ENCODE measurements at places on chromosomes 2 and 18.

GRCh38 chr18:25895518-25895917 is 194.9 kb downstream of the SS18 start:
- DNase-seq: no peak

- DNase-seq: no peak
Observed at GRCh38 chr2:71330585-71331330, 824 bp upstream of the ZNF638 start.

DNA sequence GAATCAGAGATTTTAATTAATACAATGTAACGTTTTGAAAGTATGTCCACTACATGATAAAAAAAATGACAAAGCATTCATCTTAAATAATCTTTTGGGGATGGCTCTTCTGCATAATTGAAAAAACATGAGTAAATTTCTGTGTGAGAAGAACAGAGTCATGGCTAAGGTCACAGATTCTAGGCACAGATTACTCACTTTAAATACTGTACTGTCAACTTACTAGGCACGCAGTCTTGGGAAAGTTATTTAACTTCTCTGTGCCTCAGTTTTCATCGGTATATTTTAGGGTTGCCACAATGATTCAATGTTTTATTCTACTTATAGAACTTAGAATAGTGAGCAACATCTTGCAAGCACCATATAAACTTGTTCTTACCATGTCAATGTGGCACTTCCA is 49.2 kb downstream of the TMEFF2 start:
- DNase-seq: no peak

- DNase-seq: no peak
Observed at GRCh38 chr2:156215656-156216055, 116.9 kb downstream of the NR4A2 start.

DNA sequence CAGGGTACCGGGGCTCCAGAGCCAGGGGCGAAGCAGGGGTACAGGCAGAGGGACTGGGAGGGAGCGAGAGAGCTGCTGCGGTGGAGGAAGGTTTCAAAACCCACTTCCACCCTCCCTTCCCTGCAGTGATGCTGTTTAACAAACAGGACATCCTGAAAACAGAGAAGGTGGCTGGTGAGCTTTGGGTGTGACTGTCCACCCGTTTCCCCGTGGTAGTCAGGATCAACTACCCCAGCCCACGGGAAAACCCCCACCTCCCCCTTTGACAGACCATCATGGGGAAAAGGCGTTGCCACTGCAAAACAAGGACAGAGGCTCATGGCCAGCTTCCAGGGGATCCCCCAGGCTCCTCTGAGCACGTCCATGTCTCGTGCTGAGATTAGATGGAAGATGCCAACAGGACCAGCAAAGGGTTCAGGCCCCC is 12.9 kb downstream of the TMEM185B start:
- DNase-seq: no peak

DNA sequence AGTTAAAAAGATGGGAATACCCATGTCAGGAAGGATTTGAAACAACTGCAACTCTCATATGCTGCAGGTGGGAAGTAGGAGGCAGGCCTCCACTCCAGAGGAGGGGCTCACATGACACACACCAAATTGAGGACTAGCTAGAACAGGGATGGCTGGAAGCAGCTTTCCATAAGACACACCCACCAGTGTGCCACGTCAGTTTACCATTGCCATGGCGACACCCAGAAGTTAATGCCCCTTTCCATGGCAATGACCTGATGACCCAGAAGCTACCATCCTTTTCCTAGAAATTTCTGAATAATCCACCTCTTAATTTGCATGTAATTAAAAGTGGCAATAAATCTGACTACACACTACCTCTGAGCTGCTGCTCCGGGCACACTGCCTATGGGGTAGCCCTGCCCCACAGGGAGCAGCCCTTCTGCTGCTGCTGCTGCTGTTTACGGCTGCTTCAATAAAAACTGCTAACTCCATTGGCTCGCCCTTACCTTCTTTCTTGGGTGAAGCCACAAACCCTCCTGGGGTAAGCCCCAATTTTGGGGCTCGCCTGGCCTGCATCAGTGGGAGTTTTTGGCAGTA is 89.4 kb downstream of the RRM2 start:
- no peak for DNase-seq

GRCh38 chr2:111716905-111717775 is 166.9 kb downstream of the ANAPC1 start:
- no peak for DNase-seq

GRCh38 chr18:5948237-5948636 is 52.9 kb upstream of the TMEM200C start:
- DNase-seq: no peak

GRCh38 chr18:32310774-32311173 is 120.9 kb downstream of the MEP1B start:
- no peak for DNase-seq

- DNase-seq: no peak
Observed at GRCh38 chr2:37855283-37856041, 69.6 kb upstream of the RMDN2 start.

DNA sequence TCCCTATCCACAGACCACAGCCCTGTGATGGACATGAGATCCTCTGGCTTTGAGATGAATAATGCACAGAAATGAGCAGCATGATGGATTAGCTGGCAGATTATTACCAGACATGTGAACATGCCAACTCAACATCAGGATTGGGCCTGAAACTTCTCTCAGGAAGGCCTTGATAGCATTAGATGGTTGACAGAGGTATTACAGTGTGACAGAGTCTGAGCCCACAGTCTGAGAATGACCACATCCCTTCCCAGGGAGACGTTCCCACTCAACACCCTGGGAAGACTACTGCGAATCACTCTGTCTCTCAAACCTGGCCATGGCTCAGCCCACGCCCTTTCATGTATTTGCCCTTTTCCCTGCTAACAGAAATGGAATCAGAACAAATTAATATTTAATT is 66.9 kb downstream of the BCL11A start:
- DNase-seq: no peak

DNA sequence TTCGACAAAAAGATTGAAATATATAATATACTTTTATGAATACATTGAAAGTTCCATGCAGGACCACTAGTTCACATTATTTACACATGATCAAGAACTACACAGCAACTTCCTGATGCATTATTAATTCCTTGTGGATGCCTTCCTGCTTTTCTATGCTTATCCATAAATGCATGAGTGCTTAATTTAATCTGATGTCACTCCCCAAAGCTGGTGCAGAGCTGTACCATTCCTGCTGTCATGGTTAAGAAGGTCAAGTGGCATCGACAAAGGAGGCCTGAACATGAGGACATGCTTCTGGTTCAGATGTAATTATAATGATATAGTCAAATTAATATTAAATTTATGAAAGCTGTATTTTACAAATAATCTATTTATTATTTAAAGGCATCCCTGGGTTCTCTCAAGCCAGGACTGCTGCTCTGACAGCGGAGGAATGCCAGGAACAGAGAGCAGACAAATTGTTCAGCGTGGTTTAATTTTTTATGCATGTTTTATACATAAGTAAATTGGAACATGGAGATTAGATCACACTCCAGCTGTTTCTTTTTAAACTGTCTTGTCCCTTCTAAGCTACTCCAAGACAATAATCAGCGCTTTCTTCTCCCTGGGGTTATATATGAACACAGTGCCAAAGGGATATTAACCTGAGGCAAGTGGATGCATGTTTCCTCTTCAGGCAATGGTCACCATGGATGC is 307.3 kb upstream of the CNTNAP5 start:
- no peak for DNase-seq

DNA sequence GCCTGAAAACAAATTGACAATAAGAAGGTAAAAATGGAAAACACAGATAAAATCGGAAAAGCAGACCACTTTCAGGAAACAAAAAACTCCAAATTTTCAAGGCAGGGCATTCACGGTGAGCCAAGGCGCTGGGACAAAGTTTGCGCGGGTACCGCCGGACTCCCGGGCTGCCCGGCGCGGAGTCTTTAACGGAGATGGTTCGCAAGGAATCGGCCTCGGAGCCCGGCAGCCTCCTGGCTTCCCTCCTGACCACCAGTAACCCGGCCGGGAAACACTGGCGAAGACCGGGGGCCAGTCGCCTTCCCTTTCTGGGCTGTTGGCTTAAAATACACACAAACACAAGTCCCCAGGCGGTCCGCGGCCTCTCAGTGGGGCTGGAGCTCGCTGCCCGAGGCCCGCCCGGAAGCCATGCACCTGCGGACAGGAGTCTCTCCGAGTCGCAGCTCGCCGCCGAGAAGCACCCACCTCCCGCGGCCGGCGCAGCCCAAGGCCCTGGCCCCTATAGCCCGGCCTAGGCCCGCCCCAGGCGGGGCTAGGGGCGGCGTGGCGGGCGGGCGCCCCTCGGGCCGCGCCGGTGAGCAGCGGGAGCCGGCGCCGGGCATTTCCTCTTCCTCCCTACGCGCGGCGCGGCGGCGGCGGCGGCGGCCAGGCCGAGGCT is 622 bp upstream of the KCMF1 start:
- peak; percentile 68 for DNase-seq

DNA sequence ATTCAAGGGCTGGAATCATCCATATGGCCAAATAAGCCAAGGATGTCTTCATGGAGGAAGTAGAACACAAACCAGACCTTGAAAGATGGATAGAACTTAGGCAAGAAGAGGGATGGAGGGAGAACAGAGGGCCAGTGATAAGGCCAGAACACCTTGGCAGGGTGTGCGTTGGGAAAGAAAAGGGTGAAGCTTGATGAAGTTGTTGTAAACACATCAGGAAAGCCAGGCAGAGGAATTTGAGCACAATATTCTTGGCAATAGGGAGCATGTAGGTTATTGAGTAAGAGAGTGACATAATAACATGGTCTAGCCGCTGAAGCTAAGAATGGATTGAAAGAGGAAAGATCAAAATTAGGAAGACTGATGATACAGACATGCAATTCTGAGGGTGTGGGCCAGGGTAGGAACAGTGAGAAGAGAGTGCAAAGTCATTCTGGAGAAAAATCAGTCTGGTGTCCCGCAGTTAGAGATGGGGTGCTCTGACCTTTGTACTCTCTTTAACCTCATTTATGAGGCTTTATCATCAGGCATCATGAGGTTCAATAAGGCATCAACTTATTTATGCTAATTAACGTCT is 41.0 kb downstream of the SLC14A2 start:
- no peak for DNase-seq

DNA sequence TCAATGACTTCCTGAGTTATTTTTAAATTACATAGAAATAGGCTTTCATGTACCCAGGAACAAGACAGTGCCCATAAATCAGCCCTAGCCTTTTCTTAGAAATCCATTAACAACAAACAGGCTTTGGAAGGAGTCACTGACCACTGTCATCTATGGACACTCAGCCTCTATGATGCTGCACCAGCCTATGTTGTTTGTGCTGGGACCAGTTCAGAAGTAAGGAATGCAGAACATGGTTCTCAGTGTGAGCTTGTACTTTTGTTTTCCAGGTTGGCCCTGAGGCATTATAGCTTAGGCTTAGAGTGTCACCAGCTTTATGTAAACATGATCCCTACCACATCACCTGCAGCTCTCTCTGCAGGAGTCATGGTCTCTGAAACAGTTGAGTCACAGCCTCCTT is 335.7 kb upstream of the CDH7 start:
- no peak for DNase-seq

DNA sequence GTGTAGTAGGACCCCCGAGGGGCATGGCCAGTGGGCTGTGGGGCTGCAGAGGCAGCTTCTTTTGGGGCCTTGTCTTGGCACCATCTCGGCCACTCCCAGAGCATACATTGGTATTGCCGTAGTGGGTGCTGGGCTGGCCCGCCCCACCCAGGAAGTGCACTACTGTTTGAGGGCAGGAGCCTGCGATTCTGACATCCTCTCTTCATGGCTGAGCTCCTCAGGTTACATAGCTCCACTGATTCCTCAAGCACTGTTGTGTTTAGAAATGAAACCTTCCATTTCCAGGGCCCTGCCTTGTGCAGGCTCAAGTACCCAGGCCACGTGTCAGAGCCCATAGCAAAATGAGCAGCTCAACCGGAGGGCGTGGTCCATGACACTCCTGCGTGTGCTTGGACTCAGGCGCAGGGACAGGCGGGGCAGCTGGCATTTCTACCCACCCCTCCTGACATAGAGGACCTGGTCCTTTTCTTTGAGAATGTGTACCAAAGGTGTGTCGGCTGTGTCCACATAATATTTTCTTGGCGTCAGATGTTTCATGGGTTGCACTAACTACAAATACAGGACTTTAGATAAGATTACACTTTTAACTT is 67.9 kb downstream of the DGKD start:
- DNase-seq: no peak

GRCh38 chr2:39942950-39943349 is 163.9 kb upstream of the THUMPD2 start:
- no peak for DNase-seq

- DNase-seq: no peak
Observed at GRCh38 chr2:196449083-196449482, 190.4 kb upstream of the CCDC150 start.

GRCh38 chr2:176914371-176914770 is 298.2 kb upstream of the HNRNPA3 start:
- no peak for DNase-seq

GRCh38 chr18:9209279-9209678 is 72.7 kb downstream of the ANKRD12 start:
- DNase-seq: no peak

GRCh38 chr2:137155356-137156104 is 390.2 kb downstream of the THSD7B start:
- DNase-seq: no peak

DNA sequence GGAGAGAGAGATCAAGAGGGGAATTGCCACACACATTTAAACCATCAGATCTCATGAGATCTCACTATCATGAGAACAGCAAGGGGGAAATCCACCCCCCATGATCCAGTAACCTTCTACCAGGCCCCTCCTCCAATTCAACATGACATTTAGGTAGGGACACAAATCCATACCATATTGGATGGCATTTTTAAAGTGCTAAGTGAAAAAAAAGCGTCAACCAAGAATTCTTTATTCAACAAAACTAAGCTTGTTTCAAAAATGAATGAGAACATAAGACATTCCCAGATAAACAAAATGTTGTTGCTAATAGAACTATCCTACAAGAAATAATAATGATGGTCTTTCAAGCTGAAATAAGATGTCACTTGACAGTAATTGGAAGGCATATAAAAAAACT is 626.2 kb upstream of the LRRTM1 start:
- no peak for DNase-seq

DNA sequence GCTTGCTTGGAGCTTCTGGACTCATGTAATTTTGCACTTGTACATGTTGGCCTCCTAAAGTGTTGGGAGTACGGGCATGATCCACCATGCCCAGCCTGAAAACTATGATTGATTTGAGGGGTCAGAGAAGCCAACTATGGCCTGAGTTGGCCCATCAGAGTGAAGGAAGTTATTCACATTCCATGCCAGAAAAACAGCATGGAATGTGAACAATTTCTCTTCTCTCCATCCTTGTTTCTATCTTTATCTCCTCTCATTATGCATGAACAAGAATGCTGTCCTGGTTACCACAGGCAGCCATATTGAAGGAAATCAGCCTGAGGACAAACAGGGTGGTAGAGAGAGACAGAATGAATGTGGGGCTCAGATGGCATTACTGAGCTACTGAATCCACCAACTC is 3.5 kb upstream of the CD226 start:
- DNase-seq: no peak

DNA sequence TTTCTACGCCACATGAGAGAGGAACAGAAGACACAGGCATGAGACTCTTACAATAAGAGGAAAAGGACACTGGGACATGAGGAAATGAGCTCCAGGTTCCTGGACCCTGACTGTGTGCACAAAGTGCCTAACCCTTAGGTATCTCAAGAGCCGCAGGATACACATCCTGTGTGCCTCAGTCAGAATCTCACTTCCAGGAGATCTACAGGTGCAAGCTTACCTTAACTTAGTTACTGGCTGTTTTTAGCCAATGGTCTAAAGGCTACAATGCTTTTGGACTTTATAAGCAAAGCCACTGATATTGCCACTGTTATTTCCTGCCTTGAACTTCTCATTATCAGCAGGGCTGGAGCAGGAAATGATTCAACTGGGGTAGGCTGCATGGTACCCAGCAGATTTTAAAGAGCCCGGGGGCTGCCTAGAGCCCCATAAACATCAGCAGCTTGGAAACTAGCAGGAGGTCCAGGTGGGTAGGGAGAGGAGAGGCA is 254.4 kb downstream of the ZNF521 start:
- DNase-seq: no peak
